ENCODE measurements at places on chromosomes 6 and 20.

DNA sequence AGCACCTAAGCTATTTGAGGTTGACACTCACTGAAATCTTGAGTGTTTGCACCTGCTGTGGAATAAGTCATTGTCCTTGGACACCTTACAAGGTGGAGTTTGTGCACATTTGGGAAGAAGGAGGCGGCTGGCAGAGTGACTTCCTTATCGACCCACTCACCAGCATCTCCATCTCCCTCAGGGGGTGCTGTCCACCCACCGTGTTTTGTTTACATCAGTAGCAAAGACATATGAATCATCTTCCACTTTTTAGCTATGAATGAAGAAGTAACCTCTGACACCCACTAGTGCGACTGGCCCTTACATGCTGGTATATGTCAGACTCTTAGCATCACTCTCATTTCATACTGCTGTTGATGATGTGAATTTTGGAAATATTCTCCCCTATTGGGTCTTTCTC, 119.5 kb upstream of the SGK1 start:
- no peak for DNase-seq

- DNase-seq, result no peak
Observed at GRCh38 chr6:72675396-72675795, 53.5 kb downstream of the KCNQ5 start.

GRCh38 chr20:2133318-2134183, 31.9 kb downstream of the STK35 start:
- no peak for DNase-seq

DNA sequence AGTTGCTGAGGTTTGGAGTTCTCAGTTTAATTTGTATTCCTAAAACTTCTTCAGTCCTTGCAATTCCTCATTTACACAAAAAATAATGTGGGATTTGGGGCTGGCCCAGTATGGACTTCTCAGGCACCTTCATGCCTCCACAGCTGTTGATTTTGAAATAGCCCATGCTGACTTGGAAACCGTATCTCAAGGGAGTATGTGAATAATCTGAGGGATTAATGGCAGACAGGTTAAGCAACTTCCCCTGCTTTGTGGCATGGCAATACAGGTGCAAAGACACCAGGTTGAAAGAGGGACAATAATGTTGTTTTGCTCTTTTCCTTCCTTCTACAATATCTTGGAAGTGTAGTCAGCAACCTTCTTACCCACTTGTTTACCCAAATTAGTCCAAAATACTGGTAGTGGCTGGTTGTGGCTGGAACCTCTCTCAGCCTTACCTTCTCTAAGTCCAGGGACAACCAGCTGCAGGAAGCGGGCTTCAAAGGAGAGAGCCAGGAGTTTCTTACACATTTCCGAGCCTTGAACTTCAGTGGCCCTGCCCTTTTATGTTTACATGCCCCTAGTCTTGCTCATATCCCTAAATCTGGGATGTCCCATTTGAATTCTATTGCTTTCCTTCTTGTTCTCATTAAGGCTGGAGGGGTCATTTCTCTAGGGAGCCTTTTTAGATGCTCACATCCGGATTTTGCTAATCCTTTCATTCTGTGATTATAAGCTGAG, 44.1 kb upstream of the ADGRF1 start:
- DNase-seq, result no peak

DNA sequence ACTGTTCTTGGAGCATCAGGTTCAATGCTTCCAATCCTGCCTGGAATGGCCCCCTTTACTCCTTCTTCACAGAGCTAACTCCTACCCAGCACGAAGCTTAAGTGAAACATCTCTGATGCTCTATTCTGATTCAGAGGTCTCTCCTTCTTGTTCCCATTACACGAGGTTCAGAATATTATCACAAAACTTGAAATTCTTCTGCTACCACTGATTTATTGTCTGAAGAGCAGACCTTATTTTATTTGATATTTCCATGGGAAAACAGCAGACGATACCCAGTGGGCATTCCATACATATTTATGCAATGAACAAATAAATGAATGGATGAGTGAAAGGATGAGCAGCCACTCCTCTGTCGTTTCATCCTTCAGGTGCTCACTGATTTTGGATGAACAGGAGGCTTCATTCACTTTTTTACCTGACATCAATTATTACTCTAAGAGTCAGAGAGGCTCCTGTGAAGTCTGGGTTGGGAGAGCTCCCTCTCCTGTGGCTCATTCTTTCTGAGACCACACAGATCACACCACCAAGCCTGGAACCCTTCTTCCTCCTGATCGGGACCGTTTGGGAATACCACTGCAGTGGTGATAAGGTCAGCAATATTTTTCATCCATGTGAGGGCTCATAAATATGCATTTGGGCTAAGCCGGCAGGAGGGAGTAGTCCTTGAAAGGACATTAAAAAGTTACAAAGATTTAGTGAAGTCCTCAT, 25.8 kb downstream of the SMLR1 start:
- no peak for DNase-seq

DNA sequence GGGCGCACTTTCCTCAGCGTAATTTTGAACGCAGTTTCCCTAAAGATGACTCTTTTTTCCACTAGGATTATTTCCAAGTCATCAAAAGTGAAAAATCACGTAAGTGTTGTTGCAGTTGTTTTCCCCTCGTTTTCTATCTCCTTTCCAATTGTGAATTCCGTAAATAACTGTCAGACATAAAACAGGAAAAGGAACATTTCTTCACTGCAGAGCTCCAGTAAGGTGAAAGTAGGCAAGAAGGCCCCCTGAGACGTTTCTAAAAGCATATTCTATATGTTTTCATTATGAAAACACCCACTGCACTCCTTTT, 17.8 kb downstream of the HIVEP2 start:
- no peak for DNase-seq

- no peak for DNase-seq
Observed at GRCh38 chr6:6556738-6557503, 31.6 kb upstream of the LY86 start.

DNA sequence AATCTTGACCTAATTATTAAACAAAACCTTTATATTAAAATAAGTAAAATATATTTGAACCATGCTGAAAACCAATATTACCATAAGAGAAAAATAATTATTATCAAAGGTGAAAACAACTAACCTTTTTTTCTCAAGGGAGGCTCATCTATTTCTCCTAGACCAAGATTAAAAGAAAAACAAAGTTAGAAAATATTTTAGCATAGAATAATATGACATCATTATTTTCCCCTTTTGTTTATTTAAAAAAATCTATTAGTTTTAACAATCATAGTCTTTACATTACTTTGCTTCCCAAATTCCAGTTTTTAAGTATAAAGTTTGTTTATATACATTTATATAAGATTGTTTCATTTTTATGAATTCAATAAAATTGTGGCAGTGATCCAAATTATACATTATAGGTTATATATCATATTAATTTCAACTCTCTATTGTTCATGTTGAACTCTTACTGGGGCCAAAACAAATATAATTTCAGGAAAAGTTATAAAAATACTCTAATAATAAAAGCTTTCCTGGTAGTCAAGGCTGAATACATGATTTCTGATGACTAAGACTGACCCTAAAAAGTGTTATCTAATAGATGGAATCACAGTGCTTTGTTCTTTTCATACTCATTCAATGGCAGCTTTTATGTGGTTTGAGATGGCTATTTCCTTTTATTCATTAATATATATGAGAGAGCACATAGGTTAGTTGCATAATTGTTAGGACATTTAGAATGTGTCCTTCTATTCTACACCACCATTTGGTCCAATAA, 89.4 kb downstream of the TRDN start:
- no peak for DNase-seq

DNA sequence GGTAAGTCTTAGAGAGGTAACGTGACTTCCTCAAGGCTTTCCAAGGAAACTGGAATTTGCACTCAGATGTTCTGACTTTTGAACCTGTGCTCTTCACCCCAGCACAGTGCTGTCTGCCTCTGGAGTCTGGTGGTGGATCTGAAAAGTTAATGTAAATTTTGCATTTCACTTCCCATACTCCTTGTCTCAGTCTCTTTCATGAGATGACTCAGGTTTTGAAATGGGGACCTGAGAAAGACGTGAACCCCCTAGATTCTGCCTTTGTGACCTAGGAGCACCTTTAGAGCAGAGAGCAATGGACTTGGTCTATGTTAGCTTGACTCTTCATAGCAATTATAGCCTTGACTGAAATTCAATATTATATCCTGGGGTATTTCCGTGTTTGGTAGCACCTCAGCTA, 223.0 kb downstream of the QKI start:
- DNase-seq, result no peak

GRCh38 chr6:49333345-49334125, 129.5 kb downstream of the MMUT start:
- DNase-seq, result no peak

DNA sequence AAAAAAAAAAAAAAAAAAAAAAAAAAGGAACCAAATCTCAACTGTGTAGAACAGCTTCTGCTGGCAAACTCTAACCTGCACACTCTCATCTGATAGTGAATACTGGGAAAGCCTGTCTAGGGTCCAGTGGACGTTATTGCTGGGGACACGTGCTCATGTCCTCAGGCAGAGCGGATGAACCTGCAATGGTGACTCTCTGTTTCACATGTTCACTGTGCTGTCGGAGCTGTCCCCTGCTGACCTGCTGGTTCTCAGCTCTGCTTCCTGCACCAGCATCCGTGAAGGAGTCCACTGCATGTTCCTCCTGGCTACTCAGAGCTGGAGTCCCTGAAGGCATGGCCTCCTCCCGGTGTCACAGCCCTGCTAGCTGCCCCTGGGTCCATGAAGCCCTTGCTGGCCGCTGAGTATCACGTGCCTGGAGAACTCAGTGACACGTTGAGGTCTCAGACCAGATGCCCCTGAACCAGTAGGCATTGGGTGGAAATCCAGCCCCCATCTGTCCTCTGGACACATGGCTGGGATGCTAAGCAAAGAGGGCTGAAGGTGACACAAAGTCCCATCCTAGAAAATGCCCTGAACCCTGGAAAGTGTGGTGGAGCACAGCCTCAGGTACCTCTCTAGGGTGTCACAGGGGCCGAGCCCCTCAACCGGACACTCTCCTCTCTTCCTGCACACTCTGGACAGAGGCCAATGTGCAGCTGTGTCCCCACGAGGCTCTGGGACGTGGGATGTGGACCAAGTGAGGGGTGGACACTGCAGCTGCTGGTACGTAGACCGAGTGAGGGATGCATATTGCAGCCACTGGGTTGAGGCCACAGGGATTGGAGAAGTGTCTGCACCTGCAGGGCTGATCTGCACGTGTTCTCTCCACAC, 54.9 kb upstream of the FRMD1 start:
- DNase-seq, result no peak

GRCh38 chr20:42003380-42003779, 385.2 kb upstream of the CHD6 start:
- DNase-seq, result no peak

GRCh38 chr6:69948479-69949114, 82.2 kb downstream of the COL19A1 start:
- DNase-seq, result no peak

- DNase-seq, result no peak
Observed at GRCh38 chr20:39009348-39009747, 47.2 kb downstream of the DHX35 start.

DNA sequence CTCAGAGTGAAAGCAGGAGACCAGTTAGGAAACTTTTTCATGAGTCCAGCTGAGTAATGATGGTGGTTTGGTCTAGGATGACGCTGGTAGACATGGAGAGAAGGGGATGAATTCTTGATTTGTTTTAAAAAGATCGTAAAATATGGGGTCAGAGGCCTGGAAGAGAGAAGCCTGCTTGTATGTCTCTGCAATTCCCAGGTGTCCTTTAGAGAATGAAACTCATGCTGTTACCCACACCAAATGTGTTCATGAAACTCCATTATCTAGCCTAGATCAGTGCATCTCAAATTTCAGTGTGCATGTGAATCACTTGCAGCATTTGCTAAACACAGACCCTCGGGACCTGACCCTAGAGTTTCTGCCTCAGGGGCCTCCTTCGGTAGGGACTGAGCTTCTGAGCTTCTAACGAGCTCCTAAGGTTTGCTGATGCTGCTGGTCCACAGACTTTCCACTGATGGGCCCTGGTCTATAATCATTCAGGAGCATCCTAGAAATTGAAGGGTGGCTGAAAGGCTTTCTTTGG, 302.0 kb upstream of the PLCB4 start:
- no peak for DNase-seq

DNA sequence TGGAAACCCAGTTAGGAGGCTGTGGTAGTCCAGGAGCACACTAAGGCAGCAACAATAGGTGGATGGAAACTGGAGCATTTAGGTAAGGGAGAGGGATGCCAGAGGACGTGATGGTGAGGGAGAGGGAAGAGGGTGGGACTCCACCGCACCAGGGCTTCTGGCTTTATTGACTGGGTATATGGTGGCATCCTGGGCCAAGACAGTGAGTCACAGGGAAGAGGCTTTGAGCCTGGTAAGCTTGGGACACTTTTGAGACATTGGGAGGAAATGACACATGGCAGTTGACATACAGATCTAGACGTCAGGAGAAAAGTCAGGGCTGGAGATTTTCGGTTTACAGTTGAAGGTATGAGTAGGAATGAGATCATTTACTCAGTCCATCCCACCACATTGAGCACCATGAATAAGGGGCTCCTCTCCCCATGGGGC, 14.9 kb downstream of the NT5E start:
- DNase-seq, result no peak

GRCh38 chr20:43942201-43942590, 27.5 kb downstream of the TOX2 start:
- DNase-seq, result no peak

GRCh38 chr6:46796848-46797580, 3.8 kb downstream of the MEP1A start:
- no peak for DNase-seq

DNA sequence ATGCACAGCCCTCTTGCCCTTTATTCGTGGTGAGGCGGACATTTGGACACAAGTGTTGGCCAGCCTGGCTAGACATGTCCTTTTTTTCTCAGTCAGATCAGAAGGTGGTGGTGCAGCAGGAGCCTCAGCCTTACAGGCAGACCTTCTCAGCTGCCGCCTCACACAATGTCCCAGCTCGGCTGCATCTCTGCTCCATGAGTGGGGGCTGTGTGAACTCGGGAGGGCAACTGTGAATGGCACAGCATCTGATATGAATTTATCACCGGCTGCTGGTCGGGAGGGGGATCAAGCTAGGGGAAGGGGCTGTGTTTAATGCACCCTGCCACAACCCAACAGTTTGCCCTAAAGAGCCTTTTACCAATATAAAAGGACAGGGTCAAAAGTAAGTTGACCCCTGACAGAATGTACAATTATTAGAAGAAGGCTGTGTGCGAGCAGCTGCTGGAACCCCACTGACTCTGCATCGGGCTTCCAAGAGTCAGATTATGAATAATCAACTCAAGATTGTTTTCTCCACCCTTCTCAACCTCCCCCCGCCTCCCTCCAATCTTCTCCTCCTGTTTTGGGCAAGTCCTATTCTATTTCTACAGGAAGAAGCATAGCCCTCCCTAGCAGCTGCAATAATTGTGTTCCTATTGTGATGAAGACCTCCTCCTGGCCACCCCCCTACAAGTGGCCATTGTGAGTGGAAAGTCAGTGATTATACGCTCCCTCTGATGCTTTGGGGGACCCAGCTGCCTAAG, 245.2 kb downstream of the PKHD1 start:
- DNase-seq, result no peak

GRCh38 chr20:58640446-58640845, 10.6 kb upstream of the STX16 start:
- no peak for DNase-seq

- no peak for DNase-seq
Observed at GRCh38 chr6:168709390-168709789, 268.4 kb downstream of the SMOC2 start.
